CD4-positive, alpha-beta T cell (primary cell): ENCODE measurements at places on chromosomes 6 and 20.

GRCh38 chr6:168666699-168667427 is 225.9 kb downstream of the SMOC2 start:
- DNase-seq, result no peak

- no peak for DNase-seq
Measured at GRCh38 chr6:72286911-72287311, 335.0 kb upstream of the KCNQ5 start.

GRCh38 chr20:51204794-51205193 is 181.9 kb upstream of the KCNG1 start:
- no peak for DNase-seq

DNA sequence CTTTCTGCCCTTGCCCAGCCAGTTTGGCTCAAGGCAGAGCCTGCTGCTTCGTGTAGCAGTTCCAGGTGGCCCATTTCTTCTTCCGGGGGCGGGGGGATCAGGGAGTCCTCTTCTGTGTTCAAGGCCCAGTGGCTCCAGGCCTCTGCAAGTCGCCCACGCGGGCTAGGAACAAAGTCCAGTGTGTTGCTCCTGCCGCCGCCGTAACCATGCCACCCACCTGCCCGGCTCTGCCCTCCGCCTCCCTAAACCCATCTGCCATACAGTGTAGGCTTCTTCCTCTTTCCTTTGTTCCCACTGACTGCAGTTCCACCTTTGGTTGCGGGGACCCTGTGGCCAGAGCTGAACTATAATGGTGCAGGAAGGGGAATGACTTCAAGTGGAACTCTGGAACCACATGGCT is 43.9 kb upstream of the SRF start:
- no peak for DNase-seq

DNA sequence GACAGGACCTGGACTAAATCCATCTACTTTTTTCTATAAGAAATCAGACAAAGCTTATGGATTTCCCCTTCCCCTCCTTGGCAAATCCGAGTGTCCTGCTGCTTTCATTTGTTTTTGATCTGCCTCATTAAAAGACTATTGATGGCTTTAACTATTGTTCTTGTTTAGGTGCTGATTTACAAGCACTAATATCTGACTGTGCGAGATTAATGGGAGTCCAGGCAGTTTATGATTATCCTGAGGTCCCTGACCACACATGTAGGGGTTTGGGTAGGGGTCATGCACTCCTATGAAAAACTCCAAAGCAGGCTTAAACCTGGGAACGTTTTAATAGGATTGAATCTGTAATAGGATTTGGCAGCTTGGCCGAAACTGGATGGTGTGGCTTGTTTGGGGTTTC is 317.5 kb upstream of the POU3F2 start:
- DNase-seq, result no peak

DNA sequence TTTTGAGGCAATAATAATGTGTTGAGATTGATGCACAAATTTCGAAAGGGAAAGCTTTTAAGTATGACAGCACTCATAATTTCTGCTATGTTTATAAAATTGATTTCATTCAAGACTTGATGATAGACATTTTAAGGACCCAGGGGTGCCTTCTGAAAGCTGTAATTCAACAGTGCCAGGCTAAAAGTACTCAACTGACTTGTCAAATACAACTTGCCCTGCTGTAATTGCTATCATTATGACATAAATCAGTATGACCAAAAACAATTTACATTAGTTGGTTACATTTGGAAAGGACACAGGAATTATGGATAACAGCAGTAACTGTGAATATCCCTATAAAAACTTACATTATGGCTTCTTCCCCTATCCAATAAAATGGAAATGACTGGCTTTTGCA is 178.9 kb downstream of the MMUT start:
- DNase-seq, result no peak

GRCh38 chr6:133369773-133370272 is 128.7 kb downstream of the EYA4 start:
- no peak for DNase-seq

GRCh38 chr6:1636971-1637871 is 27.5 kb downstream of the FOXC1 start:
- DNase-seq, result no peak

GRCh38 chr6:39696986-39697788 is 28.0 kb downstream of the KIF6 start:
- no peak for DNase-seq

GRCh38 chr6:30814146-30815040 is 69.9 kb upstream of the DDR1 start:
- peak; percentile 52 for DNase-seq

DNA sequence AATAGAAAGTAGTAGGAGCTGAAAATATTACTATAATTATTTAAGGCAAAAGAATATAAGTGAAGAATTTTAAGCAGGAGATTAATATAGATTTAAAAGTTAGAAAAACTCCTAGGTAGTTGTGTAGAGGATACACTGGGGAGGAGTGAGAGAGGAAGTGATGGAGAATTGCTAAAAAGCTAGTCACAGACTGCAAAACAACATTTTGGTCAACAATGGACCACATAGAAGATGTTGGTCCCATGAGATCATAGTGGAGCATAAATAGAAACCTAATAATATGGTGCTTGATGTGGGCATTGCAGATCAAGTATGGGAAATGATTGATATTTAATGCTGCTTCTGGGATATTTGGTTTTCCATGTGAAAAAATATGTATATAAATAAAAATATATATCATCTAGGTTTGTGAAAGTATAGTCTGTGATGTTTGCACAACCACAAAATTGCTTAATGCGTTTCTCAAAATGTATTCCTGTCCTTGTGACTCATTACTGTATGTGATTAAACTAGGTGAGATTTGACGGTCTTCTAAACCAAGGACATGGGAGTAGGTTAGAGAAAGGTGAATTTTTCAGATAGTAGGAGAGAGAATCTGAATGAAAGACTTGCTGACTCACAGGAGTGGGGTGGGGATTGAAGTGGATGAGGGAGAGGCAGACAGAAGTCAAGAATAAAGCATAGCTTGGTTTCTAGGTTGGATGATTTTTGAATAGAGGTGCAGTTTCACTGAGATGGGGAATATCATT is 174.0 kb downstream of the BCKDHB start:
- DNase-seq, result no peak

DNA sequence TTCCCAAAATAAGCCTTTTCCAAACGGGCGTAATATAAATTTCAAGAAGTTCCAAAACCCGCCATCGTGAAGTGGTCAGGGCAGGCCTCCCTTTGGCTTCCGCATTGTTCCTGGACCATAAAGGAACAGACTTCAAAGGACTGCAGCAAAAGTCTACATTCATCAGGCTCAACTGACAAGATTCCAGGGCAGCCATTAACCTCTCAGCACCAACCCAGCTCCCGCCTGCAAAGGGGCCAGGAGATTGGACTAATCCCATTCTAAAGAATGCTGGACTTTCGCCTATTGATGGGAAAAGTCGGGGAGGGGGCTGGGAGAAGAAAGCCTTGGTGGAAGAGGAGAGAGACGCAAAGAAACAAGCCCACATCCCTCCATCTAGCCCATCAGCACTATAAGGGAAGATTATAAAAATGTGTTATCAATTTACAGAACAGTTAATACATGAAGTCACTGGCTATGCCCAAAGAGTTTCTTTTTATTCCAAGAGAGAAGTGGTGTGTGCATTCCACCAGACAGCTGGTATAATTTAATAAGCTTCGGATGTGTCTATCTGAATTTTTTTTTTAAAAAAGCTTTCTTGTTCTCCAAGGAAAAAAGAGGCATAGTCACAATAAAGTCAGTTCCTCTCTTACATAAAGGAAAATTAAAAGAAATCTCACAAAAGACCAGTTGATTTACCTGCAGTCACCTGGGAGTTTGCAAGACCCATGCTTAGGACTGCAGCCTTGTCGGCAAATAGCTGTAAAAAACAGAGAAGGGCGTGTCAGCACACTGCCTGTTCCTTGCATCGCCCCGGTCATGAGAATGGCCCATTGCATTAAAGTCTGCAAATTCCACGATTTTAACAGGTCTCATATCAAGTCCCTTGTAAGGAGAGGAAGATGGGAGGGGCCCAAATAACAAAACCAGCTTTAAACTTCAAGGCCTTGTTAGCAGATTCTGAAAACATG is 17.8 kb downstream of the JAG1 start:
- DNase-seq, result no peak

- no peak for DNase-seq
Measured at GRCh38 chr20:13170771-13171170, 50.3 kb upstream of the ISM1 start.

GRCh38 chr20:3045042-3045815 is 623 bp upstream of the MRPS26 start:
- no peak for DNase-seq

- no peak for DNase-seq
Measured at GRCh38 chr6:80690551-80691131, 584.2 kb downstream of the BCKDHB start.

DNA sequence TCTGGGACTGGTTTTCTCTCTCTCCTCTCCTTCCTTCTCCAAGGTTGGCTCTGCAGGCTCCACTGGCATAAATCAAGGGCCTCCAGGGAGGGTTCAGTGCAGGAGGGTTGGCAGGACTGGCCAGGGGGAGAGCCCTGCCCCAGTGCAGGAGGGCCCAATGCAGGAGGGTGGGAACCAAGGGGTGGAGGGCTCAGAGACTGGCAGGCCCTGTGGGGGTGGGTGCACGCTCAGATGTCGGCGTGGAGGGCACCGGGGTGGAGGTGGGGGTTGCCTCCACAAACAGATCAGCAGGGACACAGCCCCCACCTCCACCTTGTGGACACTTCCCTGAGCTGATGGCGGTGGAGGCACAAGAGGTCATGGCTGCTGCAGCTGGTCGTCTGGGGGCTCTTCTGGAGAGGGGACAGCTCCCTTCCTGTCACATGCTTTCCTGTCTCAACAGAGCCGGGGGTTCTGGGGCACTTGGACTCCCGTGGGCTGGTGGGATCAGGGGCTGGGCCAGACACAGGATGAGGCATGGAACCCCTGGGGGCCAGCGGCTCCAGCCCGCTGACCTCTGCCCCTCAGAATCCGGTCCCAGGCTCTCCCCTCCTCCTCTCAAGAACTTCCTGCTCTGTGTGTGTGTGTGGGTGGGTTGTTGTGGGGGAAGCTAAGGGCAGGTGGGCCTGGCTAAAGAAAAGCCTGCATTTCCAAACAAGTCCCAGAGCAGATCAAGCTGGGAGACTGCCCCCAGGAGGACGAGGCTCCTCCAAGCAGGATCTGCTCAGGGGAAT is 2.7 kb upstream of the ABHD16B start:
- no peak for DNase-seq

- no peak for DNase-seq
Measured at GRCh38 chr6:21340573-21340972, 253.0 kb upstream of the SOX4 start.

DNA sequence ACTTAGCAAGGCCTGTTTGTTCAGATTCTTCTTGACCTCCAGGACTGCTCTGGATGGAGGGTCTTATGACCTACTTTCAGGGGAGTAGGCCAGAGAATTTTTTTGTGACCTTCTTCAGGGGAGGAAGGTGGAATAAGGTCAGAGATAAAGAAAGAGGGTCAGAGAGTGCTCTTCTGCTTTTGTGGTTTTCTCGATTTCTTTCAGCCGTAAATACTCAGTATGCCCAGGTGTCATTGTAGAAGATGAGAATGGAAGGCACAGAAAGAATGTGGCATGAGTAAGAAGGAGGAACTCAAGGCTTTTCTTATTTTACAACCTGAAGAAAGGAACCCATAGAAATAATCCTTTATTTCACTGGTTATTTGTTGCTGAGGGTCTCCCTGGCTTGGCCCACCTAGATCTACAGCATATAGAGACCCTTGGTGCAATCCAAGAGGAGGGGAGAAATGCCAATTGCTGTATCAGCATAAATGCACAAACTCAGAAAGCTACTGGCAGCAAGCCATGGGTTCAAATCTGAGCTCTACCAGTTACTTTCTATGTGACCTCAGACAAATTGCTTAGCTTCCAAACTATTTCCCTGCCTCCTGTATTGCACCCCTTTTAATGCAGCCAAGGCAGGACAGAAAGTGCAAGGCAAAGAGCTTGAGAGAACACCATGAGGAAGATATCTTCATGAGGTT is 68.0 kb downstream of the OLIG3 start:
- DNase-seq, result no peak

DNA sequence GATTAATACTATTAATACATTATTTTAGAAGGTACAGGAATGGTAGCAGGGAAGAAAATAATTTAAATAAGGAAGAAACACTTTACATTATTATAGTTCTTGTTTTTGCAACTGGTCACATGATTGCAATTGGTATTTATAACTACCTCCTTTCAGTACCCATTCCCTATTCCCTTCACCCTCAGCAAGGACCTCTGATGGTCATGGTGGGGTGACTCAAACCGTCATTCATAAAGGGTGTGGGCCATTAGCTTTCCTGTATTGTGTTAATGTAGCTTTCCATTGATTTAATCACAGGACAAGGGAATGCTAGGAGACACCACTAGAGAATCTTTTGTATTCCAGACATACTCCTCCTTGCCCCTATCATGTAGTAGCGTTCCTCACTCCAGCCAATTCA is 47.2 kb upstream of the TMEM244 start:
- no peak for DNase-seq

- no peak for DNase-seq
Measured at GRCh38 chr20:40563296-40563950, 125.6 kb downstream of the MAFB start.

- no peak for DNase-seq
Measured at GRCh38 chr6:155183095-155183494, 80.7 kb upstream of the CLDN20 start.

DNA sequence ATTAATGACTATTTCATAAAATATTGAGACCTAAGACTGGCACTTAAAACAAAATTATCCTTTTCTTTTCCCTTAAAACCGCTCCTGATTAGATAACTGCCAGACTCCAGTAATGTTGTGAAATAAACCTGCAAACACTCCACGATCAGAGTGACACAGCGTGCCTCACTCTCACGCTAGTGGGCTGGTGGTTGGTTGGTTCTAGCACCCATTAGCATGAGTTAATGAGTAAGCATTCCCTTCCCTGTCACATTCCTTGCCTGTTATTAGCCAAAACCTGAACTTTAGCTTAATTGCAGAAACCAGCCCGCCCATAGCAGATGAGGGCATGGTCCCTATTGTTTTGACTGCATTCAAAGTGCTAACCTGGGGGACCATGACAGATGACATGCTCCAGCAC is 193.4 kb downstream of the CD83 start:
- no peak for DNase-seq

GRCh38 chr6:160240691-160241084 is 17.9 kb downstream of the SLC22A2 start:
- DNase-seq, result no peak

DNA sequence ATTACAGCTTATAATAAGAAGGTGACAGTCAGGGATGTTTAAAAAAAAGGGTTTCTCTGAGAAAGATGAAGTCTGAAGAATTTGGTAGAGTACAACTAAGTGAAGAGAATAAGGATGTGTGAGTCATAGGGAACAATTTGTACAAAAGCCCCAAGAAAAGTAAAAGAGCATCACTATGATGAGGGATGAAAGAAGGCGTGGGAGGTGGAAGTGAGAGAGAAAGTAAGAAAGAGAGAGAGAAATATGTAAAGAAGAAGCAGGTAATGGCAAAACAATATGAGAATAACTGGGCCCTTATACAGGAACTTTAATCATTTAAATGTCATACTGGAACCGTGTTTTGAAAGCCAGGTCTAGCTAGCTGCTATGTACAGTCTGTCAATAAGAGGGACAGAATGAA is 179.4 kb downstream of the ASCC3 start:
- DNase-seq, result no peak
